Retina (tissue), 1 donor: ENCODE measurements at places on chromosomes 13 and 19.

DNA sequence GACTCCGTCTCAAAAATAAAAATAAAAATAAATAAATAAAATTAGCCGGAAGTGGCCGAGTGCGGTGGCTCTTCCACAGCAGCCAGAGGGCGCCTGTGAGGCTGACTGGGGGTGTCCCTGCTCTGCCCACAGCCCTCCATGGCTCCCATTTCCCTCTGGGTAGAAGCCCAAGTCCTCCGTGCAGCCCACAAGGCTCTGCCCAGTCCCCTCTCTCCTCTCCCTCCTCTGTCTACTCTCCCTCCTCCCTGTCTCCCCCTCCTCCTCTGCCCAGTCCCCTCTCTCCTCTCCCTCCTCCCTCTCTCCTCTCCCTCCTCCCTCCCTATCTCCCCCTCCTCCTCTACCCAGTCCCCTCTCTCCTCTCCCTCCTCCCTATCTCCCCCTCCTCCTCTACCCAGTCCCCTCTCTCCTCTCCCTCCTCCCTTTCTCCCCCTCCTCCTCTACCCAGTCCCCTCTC, 20.4 kb downstream of the MISP start:
- DNase-seq = no peak

GRCh38 chr13:20776751-20777150, 3.0 kb upstream of the EEF1AKMT1 start:
- DNase-seq = no peak

DNA sequence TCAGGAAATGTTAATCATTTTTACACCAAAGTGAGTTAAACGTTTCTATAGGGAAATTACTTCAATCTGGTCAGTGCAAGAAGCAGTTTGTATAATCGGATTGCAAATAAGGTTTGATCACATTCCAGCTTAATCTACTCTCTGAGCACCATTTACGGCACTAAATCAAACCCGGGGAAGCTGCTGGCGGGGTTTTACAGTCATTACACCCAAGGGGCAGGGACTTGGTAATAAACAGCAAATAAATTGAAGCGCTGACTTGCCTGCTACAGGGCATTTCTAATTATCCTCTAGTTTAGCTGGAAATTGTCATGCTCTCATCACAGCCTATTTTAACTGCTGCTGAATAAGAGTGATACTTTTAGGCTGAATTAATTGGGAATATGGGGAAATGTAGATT, 152.1 kb upstream of the SOX21 start:
- no peak for DNase-seq

GRCh38 chr19:45156011-45156630, 4.7 kb downstream of the NKPD1 start:
- no peak for DNase-seq

GRCh38 chr13:43166644-43167457, 143.5 kb downstream of the DNAJC15 start:
- no peak for DNase-seq

GRCh38 chr13:90708128-90708527, 639.4 kb upstream of the MIR17HG start:
- DNase-seq = no peak

DNA sequence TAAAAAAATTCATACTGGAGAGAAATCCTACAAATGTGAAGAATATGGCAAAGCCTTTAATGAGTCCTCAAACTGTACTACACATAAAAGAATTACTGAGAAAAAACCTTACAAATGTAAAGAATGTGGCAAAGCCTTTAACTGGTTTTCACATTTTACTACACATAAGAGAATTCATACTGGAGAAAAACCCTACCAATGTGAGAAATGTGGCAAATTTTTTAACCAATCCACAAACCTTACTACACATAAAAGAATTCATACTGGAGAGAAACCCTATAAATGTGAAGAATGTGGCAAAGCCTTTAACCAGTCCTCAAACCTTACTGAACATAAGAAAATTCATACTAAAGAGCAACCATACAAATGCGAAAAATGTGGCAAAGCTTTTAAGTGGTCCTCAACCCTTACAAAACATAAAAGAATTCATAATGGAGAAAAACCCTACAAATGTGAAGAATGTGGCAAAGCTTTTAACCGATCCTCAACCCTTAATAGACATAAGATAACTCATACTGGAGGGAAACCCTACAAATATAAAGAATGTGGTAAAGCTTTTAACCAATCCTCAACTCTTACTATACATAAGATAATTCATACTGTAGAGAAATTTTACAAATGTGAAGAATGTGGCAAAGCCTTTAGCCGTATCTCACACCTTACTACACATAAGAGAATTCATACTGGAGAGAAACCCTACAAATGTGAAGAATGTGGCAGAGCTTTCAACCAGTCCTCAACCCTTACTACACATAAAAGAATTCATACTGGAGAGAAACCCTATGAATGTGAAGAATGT, 29.0 kb downstream of the ZNF730 start:
- DNase-seq = no peak

- peak; percentile 12 for DNase-seq
Observed at GRCh38 chr19:46488551-46488950, 7.1 kb downstream of the PNMA8B start.

DNA sequence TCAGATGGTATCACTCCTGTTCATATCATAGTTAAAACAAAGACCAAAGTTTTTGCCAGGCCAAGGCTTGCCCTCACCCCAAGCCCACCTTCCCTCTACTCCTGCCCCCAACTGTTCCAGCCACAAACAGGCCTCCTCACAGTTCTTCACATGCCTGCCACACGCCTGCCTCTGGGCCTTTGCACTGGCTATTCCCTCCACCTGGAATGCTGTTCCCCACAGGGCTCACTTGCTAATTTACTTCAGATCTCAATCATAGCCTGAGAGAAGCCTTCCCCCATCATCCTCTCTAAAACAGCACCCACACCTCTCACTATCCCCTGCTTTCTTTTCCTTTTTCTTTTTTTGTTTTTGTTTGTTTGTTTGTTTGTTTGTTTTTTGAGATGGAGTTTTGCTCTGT, 4.9 kb upstream of the AXL start:
- no peak for DNase-seq

- no peak for DNase-seq
Observed at GRCh38 chr13:113849981-113850721, 13.7 kb downstream of the GAS6 start.

DNA sequence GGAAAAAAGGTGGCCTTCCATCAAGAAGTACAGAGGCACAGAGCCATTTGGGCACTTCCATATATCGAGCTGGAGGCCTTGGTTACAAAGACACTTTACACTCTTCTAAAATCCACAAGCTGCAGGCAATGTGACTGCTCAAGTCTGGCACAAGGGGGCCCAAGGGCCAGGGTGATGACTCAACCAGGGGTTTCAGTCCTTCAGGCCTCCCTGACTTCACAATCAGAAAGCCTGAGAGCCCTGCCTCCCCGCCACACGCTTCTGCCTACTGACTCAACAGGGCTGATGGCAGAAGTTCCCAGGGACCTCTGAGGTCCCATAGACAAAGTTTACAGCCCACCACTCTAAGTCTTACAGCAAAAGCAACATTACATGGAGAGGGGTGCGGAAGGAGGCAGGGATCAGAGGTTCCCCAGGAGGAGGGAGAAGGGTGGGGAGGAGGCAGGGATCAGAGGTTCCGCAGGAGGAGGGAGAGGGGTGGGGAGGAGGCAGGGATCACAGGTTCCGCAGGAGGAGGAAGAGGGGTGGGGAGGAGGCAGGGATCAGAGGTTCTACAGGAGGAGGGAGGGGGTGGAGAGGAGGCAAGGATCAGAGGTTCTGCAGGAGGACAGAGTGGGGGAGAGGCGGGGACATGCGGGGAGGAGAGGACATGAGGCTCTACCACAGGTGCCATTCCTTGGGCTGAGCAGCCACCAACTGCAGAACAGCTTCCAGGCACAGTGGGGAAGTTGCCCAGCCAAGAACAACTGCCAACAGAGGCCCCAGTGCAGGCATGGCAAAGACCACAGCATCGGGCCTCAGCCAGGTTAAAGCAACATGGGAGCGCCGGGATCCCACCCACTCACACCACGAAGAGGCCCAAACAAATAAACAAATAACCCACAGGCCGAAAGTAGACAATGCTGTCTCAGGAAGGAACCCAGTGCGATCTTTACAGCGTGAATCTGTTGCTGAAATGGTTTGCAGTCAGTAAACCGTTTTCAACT, 52.0 kb downstream of the SLC7A1 start:
- DNase-seq = no peak

GRCh38 chr13:114067886-114068651, 64.4 kb downstream of the RASA3 start:
- DNase-seq = no peak

DNA sequence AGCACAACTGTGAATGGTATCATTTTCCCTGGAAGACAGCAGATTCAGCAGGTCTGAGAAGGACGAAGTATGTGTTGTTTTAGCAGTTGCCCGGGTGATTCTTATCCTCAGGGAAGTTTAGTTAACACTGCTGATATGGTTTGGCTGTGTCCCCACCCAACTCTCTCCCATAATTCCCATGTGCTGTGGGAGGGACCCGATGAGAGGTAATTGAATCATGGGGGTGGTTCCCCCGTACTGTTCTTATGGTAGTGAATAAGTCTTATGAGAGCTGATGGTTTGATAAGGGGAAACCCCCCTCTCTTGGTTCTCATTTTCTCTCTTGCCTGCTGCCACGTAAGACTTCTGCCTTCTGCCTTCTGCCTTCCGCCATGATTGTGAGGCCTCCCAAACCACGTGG, 81.0 kb upstream of the UBAC2 start:
- no peak for DNase-seq

DNA sequence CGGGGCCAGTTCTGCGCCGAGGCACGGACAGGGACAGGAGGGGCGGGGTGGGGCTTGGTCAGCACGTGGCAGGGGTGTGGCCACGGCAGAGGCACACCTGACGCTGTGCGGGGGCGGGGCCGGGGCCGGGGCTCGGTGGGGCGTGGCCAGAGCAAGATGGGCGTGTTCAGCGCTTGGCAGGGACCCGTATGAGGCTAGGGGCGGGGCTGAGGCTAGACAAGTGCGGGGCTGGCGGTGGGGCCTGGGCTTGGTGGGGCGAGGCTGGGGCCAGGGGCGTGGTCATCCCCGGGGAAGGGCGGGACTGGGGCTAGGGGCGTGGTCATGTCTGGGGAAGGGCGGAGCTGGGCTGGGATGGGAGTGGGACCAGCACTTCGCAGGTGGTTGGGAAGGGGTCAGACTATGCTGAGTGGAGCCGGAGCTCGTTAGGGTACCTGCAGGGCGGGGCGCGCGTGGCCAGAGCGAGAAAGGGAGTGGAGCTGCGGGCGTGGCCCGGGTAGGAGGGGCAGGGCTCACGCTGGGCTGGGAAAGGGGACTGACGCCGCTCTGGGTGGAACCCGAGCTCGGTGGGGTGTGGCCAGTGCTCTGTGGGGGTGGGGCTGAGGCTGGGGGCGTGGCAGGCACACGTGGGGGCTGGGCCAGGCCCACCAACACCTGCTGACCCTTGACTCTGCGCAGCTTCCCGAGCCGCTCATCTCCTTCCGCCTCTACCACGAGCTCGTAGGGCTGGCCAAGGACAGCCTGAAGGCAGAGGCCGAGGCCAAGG, 12.8 kb downstream of the POLR2E start:
- no peak for DNase-seq

GRCh38 chr19:8832132-8833021, at the start of the genes MBD3L1 and ZNF558:
TSS of gene MBD3L1 (plus strand) at chr19:8832377. CDS start at chr19:8842679, 10,302 bp downstream.
TSS of gene ZNF558 (minus strand) at chr19:8832304. CDS start at chr19:8822659, 9,645 bp downstream.
- DNase-seq = peak; percentile 97

DNA sequence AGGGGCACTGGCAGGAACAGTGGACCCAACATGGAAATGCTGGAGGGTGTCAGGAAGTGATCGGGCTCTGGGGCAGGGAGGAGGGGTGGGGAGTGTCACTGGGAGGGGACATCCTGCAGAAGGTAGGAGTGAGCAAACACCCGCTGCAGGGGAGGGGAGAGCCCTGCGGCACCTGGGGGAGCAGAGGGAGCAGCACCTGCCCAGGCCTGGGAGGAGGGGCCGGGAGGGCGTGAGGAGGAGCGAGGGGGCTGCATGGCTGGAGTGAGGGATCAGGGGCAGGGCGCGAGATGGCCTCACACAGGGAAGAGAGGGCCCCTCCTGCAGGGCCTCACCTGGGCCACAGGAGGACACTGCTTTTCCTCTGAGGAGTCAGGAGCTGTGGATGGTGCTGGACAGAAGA, 4.1 kb downstream of the KLK2 start:
- no peak for DNase-seq
